SK-MEL-5 (cell line): ENCODE measurements at places on chromosomes 4 and X.
A peak's percentile ranks its signal among the peaks of the same experiment; 100 is the strongest.

DNA sequence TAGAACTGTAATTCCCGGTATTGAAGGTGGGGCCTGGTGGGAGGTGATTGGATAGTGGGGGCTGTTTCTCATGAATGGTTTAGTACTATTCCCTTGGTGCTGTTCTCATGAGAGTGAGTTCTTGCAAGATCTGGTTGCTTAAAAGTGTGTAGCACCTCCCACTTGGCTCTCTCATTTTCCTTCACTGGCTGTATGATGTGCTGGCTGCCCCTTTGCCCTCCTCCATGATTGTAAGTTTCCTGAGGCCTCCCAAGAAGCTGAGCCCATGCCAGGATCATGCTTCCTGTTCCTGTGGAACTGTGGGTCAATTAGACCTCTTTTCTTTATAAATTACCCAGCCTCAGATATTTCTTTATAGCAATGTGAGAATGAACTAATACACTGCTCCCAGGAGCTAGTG is 8.7 kb downstream of the ANXA10 start:
- DNase-seq, result no peak

GRCh38 chrX:47148946-47149345 is 3.9 kb downstream of the RBM10 start:
- no peak for DNase-seq

DNA sequence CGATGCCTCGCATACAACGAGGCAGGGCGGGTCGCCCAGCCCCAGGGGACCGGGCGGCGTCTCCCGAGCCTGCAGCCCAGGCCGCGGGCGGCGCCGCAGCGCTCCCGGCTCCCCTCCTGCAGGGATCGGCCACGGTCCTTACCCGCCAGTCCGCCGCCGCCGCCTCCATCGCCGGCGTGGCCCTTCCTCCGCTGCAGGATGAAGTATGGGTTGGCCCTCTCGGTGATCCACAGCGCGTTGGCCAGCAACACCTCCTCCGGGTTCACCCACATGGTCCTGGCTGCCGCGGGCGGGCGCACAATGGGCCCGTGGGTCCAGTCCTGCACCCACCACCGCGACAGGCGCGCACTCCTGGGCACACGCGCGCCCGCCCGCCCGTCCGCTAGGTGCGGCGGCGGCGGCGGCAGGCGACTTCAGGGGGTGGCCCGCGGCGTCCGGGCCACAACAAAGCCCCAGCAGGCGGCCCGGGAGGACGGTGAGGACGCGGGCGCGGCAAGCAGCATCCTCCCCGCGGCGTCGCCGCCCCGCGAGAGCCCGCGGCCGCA is 339 bp downstream of the TBC1D9 start:
- DNase-seq, result peak; percentile 19

DNA sequence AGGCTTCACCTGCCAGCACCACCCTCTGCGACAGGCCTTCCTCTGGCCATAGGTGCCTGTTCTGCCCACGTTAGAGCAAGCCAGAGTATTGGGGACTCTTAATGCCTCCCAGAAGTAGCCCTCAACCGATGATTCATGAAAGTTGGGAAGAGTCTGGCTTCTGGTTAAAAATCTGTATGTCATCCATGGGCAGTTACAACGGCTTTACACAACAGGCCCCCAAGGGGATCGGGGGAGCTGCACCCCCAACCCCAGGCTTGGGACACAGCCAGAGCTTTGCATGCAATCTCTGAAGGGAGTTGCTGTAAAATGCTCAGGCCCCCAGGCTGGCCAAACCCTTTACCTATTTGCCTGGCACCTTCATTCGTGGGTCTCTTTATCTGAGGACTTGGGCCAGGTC is 5.4 kb upstream of the CYTL1 start:
- no peak for DNase-seq

DNA sequence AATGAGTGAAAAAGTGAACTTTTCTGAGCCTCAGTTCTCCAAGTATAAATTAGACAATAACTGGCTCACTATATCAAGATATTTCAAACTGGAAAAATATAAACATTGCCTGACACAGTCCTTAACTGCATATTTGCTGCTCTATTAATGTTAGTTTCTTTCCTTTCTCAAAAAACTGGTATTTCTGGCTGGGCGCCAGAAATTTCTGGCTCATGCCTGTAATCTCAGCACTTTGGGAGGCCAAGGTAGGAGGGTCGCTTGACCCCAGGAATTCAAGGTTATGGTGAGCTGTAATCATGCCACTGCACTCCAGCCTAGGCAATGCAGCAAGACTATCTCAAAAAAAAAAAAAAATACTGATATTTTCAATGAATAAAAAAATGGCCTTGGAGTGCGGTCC is 227.0 kb downstream of the MAGEB17 start:
- no peak for DNase-seq

GRCh38 chr4:156312261-156312847 is 358.7 kb upstream of the CTSO start:
- DNase-seq, result no peak

DNA sequence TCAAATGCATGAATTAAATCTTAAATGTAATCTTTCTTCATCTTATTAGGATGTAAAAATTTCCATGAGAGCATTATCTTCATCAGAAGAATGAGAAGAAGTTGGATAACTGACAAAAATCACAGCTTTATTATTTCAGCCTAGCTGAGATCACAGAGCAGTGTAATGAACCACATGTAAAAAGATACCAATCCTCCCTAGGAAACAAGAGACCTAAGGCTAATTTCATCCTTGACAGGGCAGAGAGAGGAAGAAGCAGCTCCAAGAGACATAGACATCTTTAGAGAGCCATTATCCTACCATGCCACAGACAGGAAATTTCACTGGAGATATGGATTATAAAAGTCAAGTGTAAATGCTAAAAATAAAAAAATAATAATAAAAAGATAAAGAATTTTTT is 40.9 kb upstream of the IL15 start:
- DNase-seq, result no peak

DNA sequence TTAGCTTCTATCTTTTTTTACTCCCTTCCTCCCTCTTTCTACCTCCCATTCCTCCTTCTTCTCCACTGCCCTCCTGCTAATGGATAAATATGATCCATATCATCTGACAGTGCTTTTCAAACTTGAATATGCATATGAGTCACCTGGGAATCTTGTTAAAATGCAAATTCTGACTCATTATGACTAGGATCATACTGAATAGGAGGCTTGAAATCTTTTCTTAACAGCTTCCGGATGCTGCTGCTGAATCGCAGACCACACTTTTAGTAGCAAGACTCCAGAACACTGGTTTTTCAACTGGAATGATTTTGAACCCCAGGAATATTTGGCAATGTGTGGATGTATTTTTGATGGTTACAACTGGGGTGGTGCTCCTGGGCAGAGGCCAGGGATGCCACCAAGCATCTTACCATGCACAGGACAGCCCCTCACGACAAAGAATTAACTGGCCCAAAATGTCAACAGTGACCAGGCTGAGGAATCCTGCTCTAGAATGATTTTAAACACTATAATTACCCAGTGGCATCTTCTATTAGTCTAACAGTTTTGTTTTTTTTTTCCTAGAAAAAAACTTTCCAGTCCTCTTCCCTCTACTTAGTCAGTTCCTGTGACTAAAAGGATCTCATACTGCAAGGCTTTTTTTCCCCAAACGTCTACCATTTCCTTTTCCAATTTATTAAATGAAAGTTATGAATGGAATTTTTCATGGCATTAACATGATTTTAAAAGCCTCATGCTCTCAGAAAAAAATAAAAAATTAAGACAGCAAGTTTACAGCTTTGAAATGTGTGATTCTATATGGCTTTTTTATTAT is 10.6 kb upstream of the PYURF start:
- DNase-seq, result no peak

DNA sequence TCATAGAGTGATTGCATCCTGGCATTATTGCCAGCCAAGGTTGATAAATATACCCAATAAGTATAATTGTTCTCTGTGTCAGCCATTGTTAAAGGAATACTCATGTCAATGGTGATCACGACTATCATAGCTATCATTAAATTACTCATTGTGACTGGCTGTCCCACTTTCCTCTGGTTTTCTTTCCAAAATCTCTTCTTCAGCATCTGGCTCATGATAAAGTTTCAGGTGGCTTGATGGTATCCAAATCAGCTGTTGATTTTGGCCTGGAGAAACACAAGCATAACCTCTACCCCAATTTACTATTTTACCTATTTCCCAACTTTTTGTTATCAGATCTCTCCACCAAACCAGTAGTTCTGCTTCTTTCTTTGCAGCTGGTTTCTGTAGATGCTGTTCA is 67.1 kb upstream of the SPIN2A start:
- no peak for DNase-seq

DNA sequence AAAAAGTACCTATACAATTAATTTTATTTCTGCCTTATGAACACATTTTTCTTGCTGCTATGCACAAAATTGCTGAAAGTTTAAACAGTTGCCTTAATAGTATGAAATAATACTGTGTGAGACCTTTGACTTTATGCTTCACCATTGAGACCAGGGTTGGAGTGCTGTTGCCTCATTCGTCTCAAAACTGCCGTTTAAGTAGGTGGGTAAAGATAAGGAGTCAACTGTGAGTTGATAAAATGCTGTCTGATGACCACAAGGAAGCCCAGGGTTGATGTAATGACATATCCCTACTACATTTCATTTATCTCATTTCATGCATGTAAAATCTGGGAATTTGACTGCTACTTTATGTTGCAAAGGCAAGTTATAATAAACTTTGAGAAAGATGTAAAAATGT is 23.4 kb downstream of the STK26 start:
- DNase-seq, result no peak

- no peak for DNase-seq
Observed at GRCh38 chr4:152158225-152158624, 377.7 kb downstream of the FBXW7 start.

GRCh38 chr4:185997296-185997695 is 71.7 kb upstream of the TLR3 start:
- DNase-seq, result no peak

- DNase-seq, result no peak
Observed at GRCh38 chrX:104522386-104522785, 43.6 kb upstream of the IL1RAPL2 start.

GRCh38 chr4:52160859-52161258 is 109.8 kb downstream of the SPATA18 start:
- no peak for DNase-seq

DNA sequence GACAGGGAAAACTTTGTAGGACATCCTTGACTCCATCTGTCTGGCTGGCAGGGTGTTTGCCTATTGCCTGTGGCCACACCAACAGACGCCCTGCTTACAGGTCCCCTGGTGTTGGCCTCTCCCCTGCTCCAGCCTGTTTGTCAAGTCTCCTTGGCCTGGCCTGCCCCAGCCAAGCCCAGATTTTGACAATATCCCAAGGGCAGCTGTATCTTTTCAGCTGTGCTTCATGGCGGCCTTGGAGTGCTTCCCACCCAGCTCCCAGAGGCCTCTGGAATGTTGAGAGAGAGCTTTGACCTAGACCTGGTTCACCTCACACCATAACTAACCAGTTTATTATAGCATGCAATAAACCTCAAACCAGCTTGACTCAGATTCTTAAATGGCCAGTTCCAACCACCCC is 204.0 kb upstream of the NHS start:
- DNase-seq, result no peak

DNA sequence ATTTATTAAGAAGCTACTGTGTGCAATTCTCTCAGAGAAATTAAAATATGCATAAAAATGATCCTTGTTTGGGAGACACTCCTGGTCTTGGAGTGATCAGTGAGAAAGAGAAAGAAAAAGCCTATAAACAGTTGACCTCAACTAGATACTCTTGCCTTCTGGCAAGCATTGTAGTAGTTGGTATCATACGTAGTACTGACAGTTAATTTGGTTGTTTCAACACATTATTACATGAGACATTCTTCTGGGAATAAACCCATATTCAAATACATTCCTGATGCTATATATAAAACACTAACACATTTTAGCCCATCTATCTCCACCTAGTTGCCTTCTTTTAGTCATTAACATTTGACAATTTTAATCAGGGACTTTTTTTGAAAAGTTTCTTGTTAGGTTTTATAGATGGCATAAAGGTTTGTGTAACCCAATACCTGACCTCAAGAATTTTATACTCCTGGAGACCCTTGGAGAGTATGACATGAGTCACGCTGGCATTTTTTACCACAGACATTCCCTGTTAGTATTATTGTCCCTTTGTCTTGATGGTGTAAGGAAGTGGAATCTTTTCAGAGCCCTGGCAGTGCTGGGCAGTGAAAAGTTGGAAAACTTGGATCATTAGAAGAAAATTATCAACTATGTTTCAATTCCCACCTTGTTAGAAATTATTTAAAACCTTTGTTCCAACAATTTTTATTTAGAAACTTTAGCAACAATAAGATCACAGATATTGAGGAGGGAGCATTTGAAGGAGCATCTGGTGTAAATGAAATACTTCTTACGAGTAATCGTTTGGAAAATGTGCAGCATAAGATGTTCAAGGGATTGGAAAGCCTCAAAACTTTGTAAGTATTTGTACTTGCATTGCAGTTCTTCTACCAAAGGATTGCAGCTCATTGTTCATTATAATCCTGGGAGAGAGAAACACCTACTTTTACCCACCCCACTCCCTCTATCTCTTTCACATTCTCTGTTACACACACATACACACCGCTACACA is 167.1 kb upstream of the PACRGL start:
- DNase-seq, result no peak

- no peak for DNase-seq
Observed at GRCh38 chr4:144646523-144647094, 653 bp downstream of the HHIP start.

- DNase-seq, result no peak
Observed at GRCh38 chr4:141560056-141560455, 76.3 kb upstream of the IL15 start.

GRCh38 chr4:81021142-81021944 is 9.2 kb upstream of the BMP3 start:
- no peak for DNase-seq

DNA sequence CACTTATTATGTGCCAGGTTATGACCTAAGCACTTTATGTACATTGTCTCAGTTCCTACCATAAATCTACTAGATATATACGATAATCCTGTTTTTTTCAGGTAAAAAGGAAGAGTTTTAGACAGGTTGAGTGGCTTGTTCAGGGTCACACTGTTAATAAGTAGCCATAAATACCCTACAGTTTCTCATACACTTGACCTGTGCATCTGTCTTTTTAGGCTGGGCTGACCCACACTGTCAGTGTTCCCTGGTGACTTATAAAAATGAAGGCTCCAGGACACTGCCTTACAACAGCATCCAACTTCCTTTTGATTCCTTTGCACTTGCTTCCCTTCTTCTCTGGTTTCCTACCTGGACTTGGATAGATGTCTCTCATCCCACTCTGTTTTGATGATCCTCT is 78.2 kb upstream of the PAQR3 start:
- no peak for DNase-seq

DNA sequence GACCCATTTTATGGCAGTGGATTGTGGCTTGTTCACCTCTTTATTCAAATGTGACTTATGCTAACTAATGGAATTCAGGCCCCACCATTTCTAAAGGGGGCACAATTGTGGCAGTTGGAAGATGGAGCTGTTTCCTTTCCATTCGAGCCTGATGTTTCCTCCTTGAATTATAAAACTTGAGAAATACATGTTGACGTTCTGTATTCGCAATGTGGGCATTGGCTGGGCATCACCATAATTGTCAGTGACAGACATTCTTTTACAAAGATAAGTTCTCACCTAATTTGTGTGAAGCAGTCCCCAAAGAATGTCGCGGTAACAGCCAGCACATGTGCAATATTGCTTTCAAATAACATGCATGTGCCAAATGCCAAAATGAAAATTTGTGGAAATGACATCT is 1070.2 kb upstream of the TENM3 start:
- no peak for DNase-seq

GRCh38 chrX:21926527-21927278 is 13.8 kb upstream of the SMS start:
- DNase-seq, result peak; percentile 95

GRCh38 chr4:121998024-121998423 is 46.2 kb upstream of the TRPC3 start:
- DNase-seq, result peak; percentile 21

GRCh38 chr4:2402941-2403340 is 15.5 kb downstream of the ZFYVE28 start:
- DNase-seq, result no peak
